ENCODE measurements at places on chromosomes 16 and 17. TPM values are rescaled to one million over a fixed set of nuclear protein-coding genes. Genes with fewer than 3 reads are reported as not detected.

SULT1A2 gene
- total RNA-seq, result 0.24 TPM

LLGL2 gene
- 4.8 TPM for total RNA-seq

ALDOA gene
- total RNA-seq, result 2,893 TPM

GPRC5B gene
- 0.30 TPM for total RNA-seq

CCDC78 gene
- total RNA-seq, result 6.5 TPM

LRRC75A gene
- total RNA-seq, result 1.7 TPM

TMEM220 gene
- total RNA-seq, result 2.5 TPM

GUCY2D gene
- total RNA-seq, result not detected

LCMT1 gene
- total RNA-seq, result 43.9 TPM

DNA sequence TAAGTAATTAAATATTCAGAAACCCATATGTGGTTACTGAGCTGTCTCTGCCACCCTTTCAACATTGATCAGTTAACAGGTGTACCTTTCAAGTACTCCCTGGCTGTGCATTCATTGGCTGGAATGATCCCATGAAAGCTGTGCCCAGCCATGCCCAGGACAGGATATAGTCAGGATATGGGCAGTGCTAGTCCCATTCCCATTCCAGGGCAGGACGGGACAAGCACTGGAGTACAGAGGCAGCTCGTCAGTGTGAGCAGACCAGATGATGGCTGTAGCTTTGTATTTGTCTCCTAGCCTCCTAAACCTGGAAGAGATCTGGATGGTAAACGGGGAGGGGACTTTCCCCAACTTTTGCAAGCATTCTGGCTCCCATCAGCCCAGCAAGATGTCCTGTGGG lies 22.5 kb downstream of the HEATR3 start:
- no peak overlapping the region for H3K4me3 ChIP-seq
- H3K4me1 ChIP-seq, result no peaks in the 10 kb centered on the region
- no peaks in the 10 kb centered on the region for H3K27me3 ChIP-seq
- DNase-seq, result no peak

- H3K4me3 ChIP-seq, result no peak overlapping the region
- no peaks in the 10 kb centered on the region for H3K36me3 ChIP-seq
- no peaks in the 10 kb centered on the region for H3K4me1 ChIP-seq
- DNase-seq, result no peak
- peaks cover 6% of the 10 kb centered on the region for H3K27me3 ChIP-seq
These were observed 94.6 kb downstream of the HAPSTR1 start for GRCh38 chr16:9186061-9186460.

GRCh38 chr16:83162791-83163190 lies 536.0 kb downstream of the CDH13 start:
- H3K27me3 ChIP-seq, result no peaks in the 10 kb centered on the region
- no peaks in the 10 kb centered on the region for H3K4me1 ChIP-seq
- no peak for DNase-seq
- no peaks in the 10 kb centered on the region for H3K36me3 ChIP-seq

- no peak overlapping the region for H3K27ac ChIP-seq
- no peaks in the 10 kb centered on the region for H3K27me3 ChIP-seq
- H3K4me1 ChIP-seq, result no peaks in the 10 kb centered on the region
- H3K4me3 ChIP-seq, result no peak overlapping the region
These were observed 70.9 kb upstream of the GSE1 start for GRCh38 chr16:85541980-85542900.

GRCh38 chr17:12230481-12231354 lies 210.0 kb downstream of the MAP2K4 start:
- DNase-seq, result no peak
- H3K4me1 ChIP-seq, result no peaks in the 10 kb centered on the region
- H3K27me3 ChIP-seq, result no peaks in the 10 kb centered on the region
- no peaks in the 10 kb centered on the region for H3K36me3 ChIP-seq

GRCh38 chr17:74012465-74012864 lies 191.0 kb upstream of the RPL38 start:
- DNase-seq, result no peak
- peaks cover 14% of the 10 kb centered on the region for H3K4me1 ChIP-seq
- H3K27ac ChIP-seq, result no peak overlapping the region
- H3K36me3 ChIP-seq, result no peaks in the 10 kb centered on the region
- peaks cover 35% of the 10 kb centered on the region for H3K27me3 ChIP-seq

GRCh38 chr17:39739885-39740356 lies 2.2 kb downstream of the GRB7 start:
- H3K4me3 ChIP-seq, result no peak overlapping the region
- no peaks in the 10 kb centered on the region for H3K36me3 ChIP-seq
- peaks cover 29% of the 10 kb centered on the region for H3K27me3 ChIP-seq

DNA sequence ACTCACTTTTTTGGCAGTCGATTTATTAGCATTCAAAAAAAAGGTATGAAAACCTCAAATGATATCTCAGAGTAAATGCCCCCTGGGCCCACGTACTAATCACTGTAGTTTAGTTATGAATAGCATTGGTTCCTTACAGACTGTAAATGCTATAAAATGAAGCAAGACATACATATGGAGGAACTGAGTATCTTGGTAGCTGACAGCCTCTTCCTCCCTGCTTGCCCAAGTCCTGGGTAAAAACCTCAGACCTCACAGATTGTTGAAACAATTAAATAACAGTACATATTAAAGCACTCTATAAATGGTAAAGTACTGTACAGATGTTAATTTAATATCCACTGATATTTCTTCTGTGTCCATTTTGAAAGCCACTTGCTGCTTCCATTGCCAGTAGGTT lies 33.2 kb upstream of the ABCC11 start:
- DNase-seq, result no peak
- H3K27me3 ChIP-seq, result no peaks in the 10 kb centered on the region
- H3K36me3 ChIP-seq, result peaks cover 41% of the 10 kb centered on the region
- peaks cover 9% of the 10 kb centered on the region for H3K4me1 ChIP-seq
- H3K4me3 ChIP-seq, result no peak overlapping the region

GRCh38 chr17:8163978-8164814 lies 1.4 kb upstream of the VAMP2 start:
- peak overlapping the region; percentile 99 for H3K27ac ChIP-seq

DNA sequence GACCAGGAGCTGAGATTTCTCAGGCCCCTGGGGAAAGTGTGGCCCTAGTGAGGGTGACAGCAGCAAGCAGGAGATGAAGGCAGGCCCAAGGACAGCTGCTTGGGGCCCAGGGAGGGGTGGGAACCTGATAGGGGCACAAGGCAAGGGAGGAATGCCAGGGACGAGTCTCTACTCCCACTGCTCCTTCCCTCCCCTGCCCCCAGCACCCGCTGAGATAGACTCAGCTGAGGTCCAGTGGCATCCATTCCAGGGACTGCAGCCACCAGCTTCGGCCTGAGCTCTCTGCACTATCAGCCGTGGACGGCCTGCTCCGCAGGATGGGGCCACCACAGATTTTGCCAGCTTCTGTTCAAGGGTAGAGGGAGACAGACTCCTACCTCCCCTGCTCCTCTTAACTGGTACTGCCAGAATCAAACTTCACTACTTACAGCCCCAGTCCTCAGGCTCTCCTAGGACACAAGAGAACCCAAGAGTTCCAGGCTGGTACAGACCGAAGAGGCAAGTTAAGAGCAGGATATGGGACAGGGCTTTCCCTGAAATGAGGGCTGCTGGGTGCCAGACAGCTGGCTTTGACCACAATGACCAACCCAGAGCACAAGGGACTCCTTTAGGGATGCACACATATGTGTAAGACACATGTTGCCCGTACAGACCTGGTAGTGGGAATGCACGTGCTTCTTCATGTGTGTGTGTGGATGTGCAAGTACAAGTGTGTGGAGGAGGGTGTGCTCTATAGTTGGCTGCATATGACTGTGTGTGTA lies 5.5 kb downstream of the CACNB1 start:
- no peaks in the 10 kb centered on the region for H3K27me3 ChIP-seq
- no peak for DNase-seq
- H3K4me1 ChIP-seq, result peaks cover 19% of the 10 kb centered on the region
- peak overlapping the region; percentile 7 for H3K27ac ChIP-seq

GRCh38 chr16:72845322-72846020 lies 202.5 kb downstream of the ZFHX3 start:
- no peak overlapping the region for H3K27ac ChIP-seq
- H3K4me1 ChIP-seq, result peaks cover 13% of the 10 kb centered on the region
- no peak overlapping the region for H3K4me3 ChIP-seq
- DNase-seq, result no peak
- no peaks in the 10 kb centered on the region for H3K36me3 ChIP-seq
- peaks cover 32% of the 10 kb centered on the region for H3K27me3 ChIP-seq

DNA sequence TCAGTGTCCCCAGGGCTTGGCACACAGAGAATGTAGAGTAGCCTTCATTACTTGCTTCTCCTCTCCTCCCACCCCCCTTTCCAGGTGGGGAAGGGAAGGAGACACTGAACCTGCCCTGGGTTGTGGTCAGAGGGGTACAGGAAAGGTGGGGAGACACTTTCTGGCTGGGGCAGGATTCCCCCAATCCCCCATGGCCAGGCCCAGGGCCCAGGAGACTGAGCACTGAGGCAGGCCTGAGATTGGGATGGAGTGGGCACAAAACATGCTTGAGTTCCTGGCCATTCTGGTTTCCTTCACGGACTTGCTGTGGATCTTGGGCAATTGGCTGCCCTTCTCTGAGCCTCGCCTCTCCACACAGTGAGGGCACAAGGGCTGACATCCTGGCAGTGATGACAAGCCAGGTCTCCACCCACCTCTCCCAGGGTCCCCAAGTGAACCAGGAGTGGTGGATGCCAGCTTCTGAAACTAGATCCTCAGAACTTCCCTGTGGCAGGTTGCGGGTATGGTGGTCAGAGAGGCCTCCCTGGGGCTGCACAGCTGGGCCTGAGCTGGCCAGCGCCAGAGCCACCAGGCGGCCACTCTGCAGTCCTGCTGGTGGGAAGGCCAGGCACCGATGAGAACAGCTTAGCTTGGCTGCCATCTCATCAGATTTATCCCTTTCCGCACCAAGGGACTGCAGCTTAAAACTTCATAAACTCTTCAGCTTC lies 9.3 kb downstream of the ZNF629 start:
- H3K36me3 ChIP-seq, result peaks cover 22% of the 10 kb centered on the region
- peak overlapping the region; percentile 94 for H3K4me3 ChIP-seq
- H3K27me3 ChIP-seq, result no peaks in the 10 kb centered on the region
- DNase-seq, result no peak
- peaks cover 16% of the 10 kb centered on the region for H3K4me1 ChIP-seq

- peaks cover 13% of the 10 kb centered on the region for H3K4me1 ChIP-seq
- peaks cover 8% of the 10 kb centered on the region for H3K36me3 ChIP-seq
- DNase-seq, result no peak
- H3K27ac ChIP-seq, result peak overlapping the region; percentile 11
- H3K27me3 ChIP-seq, result no peaks in the 10 kb centered on the region
These were observed 131.6 kb downstream of the DYNLRB2 start for GRCh38 chr16:80672379-80672778.

All from activated naive CD8-positive, alpha-beta T cell treated with anti-CD3 and anti-CD28 coated beads for 36 hours (primary cell).